ENCODE measurements at places on chromosomes 5 and 9.

GRCh38 chr5:4079831-4080230 lies 484.2 kb downstream of the IRX1 start:
- no peak for DNase-seq

DNA sequence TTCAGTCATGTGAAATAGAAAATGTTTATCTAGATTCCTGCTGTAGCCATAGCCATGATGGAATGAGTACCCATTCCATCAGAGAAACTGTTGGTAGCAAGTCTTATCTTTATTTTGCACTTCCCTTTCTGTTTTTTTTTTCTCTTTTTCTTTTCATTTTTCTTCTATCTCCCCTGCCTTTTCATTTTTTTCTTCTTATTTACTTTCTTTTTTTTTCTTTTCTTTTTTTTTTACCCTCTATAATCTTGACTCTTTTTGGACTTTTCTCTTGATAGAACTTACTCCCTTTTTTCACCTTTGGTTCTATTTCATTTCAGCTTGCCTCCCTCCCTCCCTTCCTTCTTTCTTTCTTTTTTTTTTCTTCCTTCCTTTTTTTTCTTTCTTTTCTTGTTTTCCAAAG lies 15.4 kb downstream of the SLC25A46 start:
- no peak for DNase-seq

DNA sequence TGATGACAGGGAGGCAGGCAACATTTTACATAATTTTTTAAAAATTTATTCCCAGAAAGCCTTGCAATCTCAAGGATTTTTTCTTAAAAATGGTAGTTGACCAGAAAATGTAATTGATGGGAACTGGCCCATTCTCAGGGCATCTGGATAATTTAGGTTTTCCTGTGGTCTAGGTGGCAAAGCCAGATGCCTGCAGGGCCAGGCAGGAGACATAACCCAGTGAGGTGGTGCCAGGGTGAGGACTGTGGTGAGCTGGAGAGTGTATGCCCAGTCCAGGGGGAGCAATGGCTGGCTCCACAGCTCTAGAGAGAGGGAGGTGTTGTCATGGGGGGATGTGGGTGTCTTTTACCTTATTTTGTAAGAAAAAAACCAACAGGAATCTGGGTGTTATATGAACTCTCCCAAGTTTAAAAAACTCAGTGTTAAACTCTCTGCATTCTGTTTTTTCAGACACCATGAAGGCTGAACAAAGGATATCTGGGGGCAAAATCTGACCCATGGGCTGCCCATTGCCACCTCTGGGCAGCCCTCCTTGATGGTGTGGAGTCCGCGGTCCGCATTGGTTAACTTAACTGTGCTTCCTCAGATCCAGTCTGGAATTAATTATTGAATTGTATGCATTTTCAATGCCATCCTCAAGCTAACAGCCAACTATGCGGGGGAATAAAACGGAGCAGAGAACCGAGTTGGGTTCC lies 43.9 kb downstream of the BOD1 start:
- DNase-seq = no peak

DNA sequence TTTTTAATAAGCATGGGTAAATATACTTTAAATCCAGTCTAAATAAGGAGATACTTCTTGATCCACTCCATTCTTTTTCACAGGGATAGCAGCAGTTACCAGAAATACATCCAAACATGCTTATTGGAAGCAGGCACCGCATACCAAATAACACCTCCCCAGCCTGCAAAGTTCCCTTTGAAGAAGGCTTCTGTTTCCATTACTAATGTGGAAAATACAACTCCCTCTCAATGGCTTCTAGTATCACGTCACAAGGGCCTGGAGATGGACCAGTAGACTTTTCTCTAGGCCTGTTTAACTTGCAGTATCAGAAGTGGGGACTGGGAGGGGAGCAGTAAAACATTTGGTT lies 20.8 kb downstream of the TMEM245 start:
- peak; percentile 71 for DNase-seq

DNA sequence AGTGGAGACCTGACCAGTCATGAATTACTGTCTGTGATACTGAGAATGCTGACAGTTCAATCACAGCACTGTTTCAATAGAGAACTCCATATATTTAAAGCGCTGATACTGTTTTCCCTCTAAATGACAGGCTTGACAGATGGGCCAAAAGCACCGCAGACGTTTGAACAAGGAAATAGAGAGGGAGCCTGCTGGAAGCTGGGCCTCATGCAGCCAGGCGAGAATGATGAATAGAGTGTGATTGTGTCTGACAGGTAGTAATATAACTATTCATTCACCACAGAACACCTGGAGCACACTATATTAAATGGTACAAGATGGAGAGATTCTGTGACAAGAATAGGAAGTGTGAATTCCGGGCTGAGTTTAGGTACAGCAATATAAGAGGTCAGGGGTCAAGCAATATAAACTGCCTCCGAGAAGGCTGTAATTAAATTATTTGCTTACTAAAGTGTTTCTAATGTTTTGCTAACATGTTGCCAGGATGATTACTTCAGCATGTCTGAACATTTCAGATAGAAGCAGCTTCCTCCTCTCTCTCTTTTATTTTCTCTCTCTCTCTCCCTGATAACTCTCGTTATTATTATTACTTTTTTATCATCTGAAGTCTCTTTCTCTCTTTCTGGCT lies 297.7 kb downstream of the CSNK1G3 start:
- peak; percentile 1 for DNase-seq

GRCh38 chr5:107812570-107813141 lies 141.9 kb upstream of the EFNA5 start:
- no peak for DNase-seq

DNA sequence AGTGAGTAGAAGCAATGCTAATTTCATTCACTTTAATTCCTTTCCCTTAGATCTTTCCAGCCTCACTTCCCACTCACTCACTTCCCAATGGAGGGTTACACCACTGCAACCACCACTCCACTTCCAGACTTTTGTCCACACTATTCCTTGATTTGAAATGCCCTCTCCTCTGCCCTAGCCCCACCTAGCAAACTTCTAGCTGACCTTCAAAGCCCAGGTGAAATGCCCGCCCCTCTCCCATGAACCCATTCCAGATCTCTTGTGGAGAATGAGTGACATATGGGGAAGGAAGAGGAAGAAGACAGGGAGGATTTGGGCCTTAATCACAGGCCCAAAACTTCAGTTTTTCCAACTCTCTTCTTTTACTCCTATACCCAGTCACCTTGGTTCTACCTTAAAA lies 37.1 kb downstream of the PFDN1 start:
- DNase-seq = no peak

DNA sequence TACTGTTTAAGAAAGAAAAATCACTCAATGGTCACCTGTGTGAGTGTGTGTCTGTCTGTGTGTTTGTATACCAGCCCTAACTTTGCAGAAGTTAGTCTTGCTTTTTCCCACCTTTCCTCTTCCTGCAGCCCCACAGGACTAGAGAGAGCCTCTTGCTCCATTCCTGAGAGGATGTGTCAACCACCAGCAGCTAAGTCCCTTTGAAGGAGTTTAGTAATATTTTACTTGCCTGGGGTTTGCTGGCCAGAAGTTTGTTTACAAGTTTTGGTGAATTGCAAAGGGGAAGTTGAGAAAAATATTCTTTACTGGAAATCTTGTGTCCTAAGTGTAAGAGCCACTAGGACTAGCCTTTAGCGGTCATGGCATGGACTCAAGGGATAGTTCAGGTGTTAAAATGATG lies 316.2 kb downstream of the BRINP1 start:
- no peak for DNase-seq

- DNase-seq = no peak
These were observed 67.6 kb downstream of the FYB1 start for GRCh38 chr5:39151745-39152144.

DNA sequence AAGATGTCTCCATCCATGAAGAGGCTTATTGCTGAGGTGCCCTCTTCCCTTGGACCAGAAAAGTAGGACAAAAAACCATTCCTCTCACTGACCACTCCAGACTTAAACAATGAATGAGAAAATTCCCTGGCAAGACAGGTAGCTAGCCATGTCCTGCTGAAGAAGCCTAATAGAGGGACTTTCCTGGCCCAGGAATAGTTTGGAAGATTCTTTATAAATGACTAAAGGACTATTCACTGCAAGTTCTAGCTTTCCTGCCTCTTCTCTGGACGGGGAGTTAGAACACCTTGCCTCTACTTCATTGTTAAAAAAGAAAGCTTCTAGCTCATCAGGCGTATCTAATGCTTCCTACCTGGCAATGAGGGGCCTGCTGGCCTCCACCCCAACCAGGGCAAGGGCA lies 153.6 kb downstream of the NR3C1 start:
- DNase-seq = no peak

DNA sequence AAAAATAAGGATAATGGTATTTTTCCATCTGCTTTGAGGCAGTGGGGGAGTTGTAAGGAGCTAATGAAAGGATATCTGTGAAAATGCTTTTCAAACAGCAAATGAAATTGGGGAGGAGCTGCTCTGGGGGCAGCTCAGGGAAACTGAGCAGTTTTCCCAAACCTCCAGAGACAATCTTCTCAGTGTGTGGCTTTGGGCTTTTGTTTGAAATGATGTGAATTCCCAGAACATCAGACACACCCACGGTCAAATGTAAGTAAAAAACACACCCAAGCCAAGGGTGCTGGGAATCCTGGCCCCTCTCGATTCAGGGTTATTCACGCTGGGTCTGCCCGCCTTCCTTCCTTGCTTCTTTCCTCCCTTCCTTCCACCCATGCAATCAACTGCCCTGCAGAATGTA lies 512.6 kb downstream of the BNC2 start:
- no peak for DNase-seq

- no peak for DNase-seq
These were observed 110.5 kb downstream of the GAS1 start for GRCh38 chr9:86836797-86837196.

DNA sequence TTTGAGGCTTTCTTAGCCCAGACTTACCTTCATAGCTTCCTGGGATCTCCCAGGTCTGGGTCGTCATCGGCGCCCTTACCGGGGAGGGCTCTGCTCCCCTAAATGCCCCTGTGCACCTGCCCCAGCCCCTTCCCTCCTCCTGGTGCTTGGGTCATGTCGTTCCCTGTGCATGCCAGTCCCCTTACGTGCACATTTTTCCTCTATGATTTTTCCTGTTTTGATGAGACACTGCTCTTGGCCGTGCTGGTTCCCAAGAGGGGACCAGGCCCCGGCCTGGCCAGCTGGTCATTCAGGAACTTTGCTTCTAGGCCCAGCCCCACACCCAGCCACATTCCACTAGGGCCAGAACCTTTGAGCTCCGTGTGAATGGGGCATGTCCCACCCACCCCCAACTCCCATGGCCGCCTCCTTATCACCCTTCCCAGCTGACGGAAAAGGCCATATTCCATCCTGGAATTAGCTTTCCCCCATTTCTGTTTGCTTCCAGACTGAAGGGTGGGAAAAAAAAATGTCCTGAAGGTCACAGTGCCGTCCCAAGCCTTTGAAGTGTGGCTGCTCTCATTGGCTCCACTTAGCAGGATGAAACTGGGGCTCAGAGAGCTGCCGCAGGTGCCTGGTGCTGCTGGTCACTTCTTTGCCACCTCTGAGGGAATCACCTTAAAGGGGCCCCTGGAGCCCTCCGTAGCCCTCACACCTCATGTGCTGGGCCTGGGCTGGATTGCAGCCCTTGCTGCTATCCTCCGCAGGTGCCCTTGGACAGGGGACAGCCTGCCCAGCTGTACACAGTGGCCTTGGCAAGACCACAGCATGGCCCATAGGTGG lies 25.1 kb downstream of the ERGIC1 start:
- DNase-seq = no peak

GRCh38 chr5:20556115-20556763 lies 568.2 kb upstream of the CDH18 start:
- DNase-seq = no peak

GRCh38 chr9:99577351-99577750 lies 244.3 kb upstream of the NR4A3 start:
- no peak for DNase-seq

DNA sequence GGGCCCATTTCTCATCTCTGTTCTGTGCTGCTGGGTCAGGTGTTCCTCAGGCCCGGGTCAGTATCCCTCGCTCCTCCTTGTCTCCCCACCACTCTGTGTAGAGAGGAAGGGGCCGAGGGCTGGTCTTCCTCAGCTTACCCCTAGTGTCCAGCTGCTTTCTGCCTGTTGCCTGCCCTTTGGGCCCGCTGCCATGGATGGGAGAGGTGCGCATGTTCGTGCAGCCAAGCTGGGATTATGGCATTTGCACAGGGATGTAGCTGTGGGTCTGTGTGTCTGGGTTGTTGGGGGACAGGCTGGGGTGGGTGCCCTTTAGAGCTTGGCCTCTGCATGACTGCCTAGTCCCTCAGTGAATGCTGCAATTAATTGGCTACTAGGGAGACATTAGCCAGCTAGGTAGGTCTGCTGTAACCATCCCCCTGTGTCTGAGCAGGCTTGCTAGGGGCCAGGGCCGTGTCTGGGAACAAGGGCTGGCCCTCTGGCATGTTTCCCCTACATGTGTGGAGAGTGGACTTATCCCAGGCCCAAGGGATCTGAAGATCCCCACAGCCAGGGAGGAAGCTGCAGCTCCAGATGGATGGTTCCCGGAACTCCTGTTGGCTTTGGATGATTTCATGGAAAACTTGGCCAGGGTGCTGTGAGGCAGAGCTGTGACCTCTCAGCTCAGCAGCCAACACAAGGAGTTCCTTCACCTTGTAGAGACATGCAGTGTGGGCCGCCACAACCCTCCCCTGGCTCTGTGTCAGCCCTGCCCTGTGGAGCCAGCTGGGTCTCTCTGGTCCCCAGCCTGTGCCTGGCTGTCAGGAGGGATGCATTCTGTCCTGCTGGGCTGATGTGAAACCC lies 161.9 kb downstream of the MACROH2A1 start:
- no peak for DNase-seq

GRCh38 chr9:133710661-133711427 lies 27.3 kb downstream of the SARDH start:
- DNase-seq = no peak

GRCh38 chr9:114769624-114770023 lies 36.2 kb downstream of the TNFSF15 start:
- no peak for DNase-seq

DNA sequence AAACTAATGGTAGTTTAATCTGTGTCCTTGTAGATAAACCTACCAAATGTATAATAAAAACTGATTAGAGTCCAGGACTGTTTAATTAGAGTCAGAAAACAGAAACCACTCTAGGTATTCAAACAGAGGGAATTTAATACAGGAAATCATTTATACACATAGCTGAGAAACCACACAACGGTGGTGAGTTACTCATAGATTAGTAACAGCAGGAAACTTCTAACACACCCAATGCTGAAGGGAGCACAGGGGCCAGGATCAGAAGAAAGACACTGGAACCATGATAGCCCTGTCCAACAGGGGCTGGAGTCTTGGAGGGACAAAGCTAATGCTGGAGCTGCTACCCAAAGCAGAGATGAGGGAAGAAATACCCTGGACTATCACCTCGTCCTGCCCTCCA lies 321.0 kb downstream of the ACTL7B start:
- DNase-seq = no peak

- DNase-seq = no peak
These were observed 8.0 kb downstream of the KCNN2 start for GRCh38 chr5:114369680-114370417.

GRCh38 chr5:62168506-62169281 lies 137.3 kb upstream of the KIF2A start:
- DNase-seq = no peak

DNA sequence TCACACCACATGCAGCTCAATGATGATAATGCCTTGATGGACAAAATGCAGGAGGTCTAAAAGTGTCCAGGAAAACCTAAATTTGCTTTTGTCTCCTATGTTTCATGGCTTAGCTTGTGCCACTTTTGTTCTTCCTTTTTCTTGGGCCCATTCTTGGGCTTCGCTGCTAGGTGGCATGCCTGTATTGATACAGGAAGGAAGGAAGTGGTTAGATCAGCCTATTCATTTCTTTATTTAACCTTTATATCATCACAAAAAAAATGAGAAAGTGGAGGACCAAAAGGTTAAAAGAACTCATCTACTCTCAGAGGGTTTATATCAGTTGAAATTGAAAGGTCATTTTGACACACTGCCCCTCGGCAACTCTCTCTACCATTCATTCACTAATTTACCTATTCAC lies 260.2 kb downstream of the ARHGAP26 start:
- DNase-seq = no peak

Measured in hippocampal formation (tissue), 2 donors.